8988T (cell line): ENCODE measurements at places on chromosomes 3 and 15.
A peak's percentile ranks its signal among the peaks of the same experiment; 100 is the strongest.

GRCh38 chr3:139434764-139435307 lies 41.5 kb downstream of the RBP2 start:
- DNase-seq = no peak

- DNase-seq = no peak
These were observed 22.3 kb downstream of the NBEAL2 start for GRCh38 chr3:47001731-47002170.

- no peak for DNase-seq
These were observed 2.5 kb downstream of the RBM15B start for GRCh38 chr3:51393564-51393963.

- DNase-seq = peak; percentile 46
These were observed 3.4 kb downstream of the PARP9 start for GRCh38 chr3:122560680-122561079.

- DNase-seq = no peak
These were observed 456.3 kb upstream of the ARRDC4 start for GRCh38 chr15:97504031-97504792.

GRCh38 chr3:112585782-112586181 lies 23.9 kb downstream of the SLC35A5 start:
- DNase-seq = no peak

GRCh38 chr3:12838179-12838965 lies 3.0 kb downstream of the RPL32 start:
- DNase-seq = no peak

GRCh38 chr3:11570251-11570650 lies 73.5 kb downstream of the VGLL4 start:
- no peak for DNase-seq

DNA sequence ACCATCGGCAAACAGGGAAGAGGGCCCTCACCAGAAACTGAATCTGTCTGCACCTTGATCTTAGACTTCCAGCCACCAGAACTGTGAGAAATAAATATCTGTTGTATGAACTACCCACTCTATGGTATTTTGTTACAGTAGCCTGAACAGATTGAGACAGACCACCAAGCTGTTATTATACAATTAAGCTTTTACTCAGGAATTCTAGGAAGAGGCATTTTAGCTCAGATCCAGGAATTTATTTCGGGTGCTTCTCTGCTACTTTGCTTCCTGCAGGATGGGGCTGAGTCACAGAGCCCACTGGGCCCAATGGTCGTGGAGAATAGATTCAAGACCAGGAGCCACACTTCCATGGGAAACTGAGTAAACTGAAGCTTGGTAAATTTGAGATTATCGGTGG lies 145.5 kb upstream of the PFN2 start:
- DNase-seq = no peak

- DNase-seq = peak; percentile 41
These were observed at the start of gene ILDR1 for GRCh38 chr3:122021811-122022401. ILDR1 (minus strand) TSS chr3:122022247; CDS start chr3:122022077, 170 bp downstream.

DNA sequence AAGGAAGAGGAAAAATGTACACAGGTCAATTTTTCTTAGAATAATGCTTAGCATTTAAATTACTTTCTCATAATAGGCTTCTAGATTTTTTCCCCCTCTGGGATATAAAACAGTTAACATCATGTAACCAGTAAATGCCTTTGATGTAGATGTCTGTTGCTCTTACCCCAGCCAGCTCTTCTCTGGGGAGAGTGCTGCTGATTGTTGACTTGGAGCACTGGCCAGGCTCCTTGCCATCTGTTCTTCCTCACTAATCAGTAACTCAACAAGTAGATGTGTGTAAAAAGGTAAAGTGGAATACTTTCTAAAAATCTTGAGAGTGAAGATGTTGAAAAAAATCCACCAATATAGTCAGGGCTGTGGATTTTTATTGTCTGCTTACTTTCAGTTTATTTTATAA lies 42.2 kb downstream of the RIOX2 start:
- no peak for DNase-seq

- no peak for DNase-seq
These were observed 585.8 kb downstream of the NLGN1 start for GRCh38 chr3:173983343-173983742.

DNA sequence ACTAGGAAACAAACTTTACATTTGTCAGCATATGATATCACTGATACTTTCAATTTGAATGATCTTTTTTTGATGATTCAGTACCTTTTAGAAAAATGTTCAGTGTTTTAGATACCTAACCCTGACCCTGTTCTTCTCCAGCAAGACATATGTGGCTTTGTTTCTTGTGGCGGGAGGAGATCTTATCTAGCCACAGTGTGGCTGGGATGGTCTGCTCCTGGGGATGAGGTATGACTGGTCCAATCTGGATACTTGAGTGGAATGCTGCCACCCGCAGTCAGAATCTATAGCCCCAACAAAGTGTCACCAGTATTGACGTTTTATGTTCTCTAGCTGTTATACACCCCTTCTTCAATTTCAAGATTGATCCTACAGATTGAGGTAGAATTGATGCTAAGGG lies 439.0 kb upstream of the GOLIM4 start:
- no peak for DNase-seq

- DNase-seq = no peak
These were observed 5.8 kb downstream of the KLHL25 start for GRCh38 chr15:85788771-85789495.

DNA sequence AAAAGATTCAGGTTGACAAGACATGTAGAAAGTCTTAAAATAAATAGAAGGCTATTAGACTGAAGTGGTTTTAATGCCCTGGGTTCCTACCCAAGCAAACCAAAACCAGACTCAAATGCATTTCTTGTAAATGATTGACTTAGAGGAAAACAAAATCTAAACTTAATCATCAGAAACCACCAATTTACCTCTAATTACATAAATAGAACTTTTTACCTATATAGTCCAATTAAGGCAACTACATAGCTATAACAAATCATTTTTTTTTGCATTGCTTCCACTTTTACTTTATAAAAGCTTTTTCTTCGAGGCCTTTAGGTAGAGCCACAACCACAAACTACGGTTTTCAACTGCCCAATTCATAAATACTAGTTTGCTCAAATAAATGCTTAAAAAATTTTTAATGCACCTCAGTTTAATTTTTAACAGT lies 231.3 kb upstream of the ARHGEF26 start:
- DNase-seq = no peak

GRCh38 chr3:11211531-11212298 lies 57.4 kb downstream of the HRH1 start:
- no peak for DNase-seq

GRCh38 chr15:38819387-38819950 lies 254.9 kb upstream of the RASGRP1 start:
- DNase-seq = no peak

- no peak for DNase-seq
These were observed 198.1 kb downstream of the NEK10 start for GRCh38 chr3:27171113-27171512.

DNA sequence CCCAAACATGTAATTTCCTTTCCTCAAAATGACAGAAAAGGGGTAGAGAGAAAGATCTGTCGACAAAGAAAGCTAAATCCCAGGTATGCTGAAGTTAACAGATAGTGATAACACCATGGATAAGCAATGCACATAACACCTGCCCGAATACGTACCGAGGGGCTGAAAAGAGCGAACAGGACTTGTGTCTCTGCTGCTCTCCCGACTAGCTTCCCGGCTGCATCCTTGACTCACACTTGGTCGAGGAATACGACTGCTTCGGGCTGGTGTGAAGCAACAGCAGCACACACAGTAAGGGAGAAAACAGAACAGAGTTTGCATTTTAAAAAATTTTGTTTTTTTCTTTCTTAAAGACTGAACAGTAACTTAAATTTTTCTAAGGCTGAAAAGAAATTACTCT lies 136.4 kb downstream of the CLASP2 start:
- DNase-seq = no peak

DNA sequence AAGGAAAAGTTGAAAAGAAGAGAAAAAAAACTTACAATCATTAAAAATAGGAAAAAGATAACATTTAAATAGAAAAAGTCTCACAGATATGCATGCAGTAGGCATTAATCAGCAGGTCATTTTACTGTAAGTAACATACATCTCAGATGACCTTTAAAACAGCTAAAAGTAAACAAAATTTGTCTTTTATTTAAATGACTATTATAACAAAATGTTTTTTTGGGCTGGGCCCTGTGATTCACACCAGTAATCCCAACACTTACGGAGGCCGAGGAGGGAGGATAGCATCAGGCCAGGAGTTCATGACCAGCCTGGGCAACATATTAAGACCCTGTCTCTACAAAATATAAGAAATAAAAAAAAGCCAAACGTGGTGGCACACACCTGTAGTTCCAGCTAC lies 14.7 kb downstream of the IQGAP1 start:
- DNase-seq = no peak

DNA sequence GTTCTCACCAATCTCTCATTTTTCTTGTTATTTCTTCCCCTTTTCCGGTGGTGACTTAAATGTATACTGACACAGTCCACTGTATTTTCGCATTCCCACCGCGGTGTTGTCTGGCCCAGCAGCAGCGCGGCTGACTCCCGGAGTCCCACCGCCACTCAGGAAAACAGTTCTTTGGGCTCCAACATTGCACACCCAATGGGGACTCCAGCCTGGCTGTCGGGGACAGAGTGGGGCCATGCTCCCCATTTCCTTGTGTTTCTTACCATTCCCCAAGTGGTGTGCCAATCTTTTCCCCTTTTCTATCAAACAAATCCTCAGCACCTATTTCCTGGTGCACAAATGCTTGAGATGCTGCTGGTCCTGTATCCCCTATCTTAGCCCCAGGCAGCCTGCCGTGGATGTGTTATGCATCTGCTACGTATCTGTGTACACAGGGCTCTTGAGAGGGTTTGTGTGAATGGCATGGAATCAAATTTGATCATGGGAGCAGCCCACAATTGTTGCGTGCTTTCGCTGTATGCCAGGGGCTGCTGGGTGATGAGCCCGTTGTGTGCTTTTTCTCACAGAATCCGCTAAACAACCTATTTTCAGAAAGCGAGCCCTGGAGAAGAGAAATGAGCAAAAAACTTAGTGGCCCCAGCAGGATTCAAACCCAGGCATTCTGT lies 219.1 kb upstream of the RGMA start:
- no peak for DNase-seq

DNA sequence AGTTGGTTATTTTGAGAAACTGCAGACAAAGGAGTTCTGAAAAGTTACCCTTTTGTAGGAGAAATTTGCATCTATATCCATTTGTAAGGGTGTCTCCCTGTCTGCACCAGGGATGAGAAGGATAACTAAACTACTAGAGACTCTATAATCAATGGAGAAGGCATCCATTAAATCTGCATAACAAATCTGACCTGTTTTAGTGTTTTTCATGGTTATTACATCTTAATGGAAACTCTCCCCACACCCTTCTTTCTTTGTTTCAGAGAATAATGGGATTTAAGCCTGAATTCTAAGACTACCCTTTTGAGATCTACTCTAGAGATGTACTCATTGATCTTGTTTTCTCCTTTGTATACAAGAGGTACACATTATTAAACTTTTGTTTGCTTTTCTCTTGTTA lies 82.0 kb upstream of the DAZL start:
- DNase-seq = no peak

GRCh38 chr15:49844390-49844789 lies 223.5 kb downstream of the DTWD1 start:
- no peak for DNase-seq

- no peak for DNase-seq
These were observed 53.7 kb downstream of the ZIC1 start for GRCh38 chr3:147462856-147463255.

DNA sequence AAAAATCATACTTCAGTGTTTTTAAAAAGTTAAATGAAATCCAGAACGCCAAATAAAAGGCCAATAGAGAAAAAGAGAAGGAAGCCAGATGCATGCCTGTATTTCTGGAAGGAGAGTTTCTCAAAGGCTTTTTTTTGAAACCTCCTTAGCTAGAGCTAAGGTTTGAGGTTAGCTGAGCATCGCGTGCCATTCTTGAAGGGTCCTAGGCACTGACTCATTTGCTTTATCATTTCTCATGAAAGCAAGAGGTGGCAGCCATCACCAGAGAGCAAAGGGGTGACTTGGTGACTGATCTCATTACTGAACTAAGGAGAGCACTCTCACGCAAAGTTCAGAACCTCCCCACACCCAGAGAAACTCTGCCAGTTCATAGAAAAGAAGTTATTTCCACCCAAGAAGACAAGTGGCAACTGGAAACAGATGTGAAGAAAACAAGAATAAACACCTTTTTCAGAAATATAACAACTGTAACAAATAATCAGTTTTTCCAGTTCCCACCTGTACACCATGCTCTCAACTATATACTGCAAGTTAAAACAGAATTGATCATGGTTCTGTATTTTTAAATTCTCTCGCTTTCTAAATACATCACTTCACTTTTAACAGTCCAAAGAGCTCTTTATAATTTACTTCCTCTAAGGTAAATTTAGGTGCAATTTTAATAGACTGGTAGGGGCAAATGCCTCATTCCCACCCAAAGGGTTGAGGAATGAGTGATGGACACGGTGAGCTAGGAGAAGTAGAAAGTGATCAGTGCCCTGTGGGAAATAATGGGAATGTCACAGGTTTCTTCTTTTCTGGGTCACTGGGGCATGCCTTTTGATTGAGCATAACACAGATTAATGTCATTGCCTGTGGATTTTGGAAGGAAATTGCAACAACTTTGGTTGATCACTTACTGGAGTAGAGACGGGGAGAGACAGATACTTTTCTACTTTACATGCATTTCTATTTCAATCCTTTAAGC lies 24.7 kb downstream of the GPR15 start:
- no peak for DNase-seq

DNA sequence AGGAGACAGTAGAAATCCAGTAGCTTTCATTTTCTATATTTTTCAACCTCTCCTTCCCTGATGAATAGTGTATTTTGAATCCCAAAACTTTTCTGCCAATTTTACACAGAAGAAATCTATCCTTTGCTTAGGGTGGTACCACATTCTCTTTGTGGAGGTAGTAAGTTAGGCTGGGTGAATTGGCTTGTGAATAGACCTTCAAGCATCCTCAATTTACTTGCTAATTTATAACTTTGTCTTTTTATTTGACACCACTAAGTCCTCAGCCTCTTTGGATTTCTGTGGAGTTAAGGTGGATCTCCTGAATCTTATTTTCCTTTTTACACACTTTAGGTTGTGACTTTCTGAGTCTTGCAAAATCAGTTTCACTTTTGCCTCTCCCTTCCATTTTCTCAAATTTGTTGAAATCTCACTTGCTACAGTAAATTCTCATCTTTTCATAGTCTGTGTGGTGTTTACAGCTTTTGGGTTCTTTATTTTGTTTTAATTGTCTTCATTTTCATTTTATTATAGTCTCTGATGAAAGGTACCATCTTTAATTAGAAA lies 5.7 kb upstream of the PLSCR1 start:
- no peak for DNase-seq

DNA sequence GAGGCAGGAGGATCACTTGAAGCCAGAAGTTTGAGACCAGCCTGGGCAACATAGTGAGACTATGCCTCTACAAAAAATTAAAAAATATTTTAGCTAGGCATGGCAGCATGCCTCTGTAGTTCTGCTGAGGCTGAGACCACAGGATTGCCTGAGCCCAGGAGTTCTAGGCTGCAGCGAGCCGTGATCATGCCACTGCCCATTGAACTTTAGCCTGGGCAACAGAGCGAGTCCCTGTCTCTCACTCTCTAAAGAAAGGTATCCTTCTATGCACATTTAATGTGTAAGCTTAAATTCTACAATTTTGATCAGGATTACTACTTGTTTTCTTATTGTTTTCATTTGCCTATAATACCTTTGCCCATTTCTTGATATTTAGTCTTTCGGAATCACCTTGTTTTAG lies 26.8 kb downstream of the GALK2 start:
- DNase-seq = no peak
